ENCODE measurements at places on chromosomes 2 and 18.

GRCh38 chr2:207122651-207123334 is 43.0 kb downstream of the KLF7 start:
- no peak for DNase-seq

GRCh38 chr2:15730545-15731212 is 139.0 kb downstream of the DDX1 start:
- DNase-seq, result peak; percentile 46

DNA sequence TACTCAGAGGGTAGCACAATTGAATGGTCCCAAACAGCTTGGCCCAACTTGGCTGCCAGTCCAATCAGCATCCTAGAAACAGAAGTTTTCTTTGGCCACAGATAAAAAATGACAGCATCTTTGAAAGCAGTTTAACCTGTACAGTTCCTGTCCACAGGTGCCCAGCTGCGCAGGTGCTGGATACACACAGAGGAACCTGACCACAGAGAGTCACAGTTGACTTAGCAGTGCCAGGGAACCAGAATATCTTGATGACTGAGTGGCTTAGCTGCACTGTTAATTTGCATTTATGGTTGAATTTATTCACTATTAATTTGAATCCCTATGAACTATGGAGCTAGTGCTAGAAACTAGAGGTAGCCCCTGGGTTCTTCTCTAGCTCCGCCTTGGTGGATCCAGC is 93.7 kb downstream of the TPGS2 start:
- DNase-seq, result no peak

- no peak for DNase-seq
Observed at GRCh38 chr2:151097895-151098294, 163.8 kb downstream of the RBM43 start.

DNA sequence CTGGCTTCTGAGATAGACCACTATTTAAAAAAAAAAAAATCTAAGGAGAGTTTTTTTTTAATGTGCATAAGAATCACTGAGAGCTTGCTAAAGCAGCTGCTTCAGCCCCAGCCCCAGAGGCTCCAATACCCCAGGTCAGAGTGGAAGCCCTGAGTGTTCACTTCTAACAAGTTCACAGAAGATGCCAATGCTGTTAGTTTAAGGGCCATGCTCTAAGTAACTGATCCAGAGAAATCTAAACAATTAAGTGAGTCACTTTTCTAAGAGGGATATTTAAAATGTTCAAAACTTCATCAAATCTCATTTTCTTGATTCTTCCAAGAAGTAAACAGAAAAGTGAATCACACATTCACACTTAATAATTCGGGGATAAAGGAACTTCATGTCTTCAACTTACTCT is 126.4 kb upstream of the CD226 start:
- DNase-seq, result no peak

GRCh38 chr2:178128836-178129630 is 16.8 kb downstream of the RBM45 start:
- DNase-seq, result no peak

DNA sequence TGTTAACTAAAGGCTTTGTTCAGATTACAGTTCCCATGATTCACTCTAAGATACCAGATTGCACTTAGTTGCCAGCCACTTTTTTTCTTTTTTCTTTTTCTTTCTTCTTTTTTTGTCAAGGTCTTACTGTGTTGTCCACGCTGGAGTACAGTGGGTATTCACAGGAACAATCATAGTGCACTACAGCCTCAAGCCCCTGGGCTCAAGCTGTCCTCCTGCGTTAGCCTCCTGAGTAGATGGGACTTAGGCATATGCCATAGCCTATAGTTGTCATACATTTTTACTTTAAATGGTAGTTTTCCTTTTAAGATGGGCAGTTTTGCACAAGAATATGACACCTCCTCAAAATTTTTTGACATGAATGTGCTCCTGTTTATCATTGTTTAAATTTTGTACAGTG is 2.1 kb downstream of the UGP2 start:
- no peak for DNase-seq

DNA sequence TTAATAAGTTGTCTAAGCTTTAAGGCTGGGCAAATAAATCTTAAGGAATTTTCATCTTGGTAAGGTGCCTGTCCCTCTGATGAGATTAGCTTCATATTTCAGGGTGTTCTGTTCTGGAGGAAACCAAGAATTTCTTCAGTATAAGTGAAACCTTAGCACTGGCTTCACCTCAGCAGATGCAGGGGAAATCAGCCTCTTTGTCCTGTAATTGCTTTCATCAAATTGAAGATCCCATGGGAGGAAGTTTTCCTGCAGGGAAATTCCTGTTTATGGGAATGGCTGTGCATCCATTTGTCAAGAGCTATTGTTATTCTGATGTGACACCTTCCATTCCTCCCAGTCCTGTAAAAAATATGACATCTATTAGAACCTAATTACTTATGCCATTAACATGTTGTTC is 174.5 kb downstream of the PTPRM start:
- DNase-seq, result no peak

DNA sequence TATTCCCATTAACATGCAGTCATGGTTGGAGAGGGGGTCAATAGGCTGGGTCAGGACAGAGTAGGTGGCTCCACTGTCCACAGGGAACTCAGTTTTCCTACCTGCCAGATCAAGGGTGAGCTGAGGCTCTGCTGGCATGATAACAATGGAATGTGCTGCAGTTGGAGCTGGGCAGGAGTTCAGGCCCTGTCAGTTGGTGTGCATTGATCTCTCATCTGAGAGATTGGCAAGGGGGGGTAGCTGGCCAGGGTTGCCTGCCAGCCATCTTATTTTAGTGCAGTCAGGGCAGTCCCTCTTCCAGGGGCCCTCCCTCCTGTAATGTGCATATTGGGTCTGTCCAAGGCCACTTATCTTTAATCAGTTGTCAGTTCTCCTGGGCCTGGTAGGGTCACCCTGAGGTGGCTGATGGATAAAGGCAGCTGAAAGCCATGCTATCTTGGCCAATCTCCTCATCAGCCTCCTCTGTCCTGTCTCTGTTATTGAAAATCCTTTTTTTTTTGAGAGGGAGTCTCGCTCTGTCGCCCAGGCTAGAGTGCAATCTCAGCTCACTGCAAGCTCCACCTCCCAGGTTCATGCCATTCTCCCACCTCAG is 38.1 kb upstream of the CCBE1 start:
- no peak for DNase-seq

DNA sequence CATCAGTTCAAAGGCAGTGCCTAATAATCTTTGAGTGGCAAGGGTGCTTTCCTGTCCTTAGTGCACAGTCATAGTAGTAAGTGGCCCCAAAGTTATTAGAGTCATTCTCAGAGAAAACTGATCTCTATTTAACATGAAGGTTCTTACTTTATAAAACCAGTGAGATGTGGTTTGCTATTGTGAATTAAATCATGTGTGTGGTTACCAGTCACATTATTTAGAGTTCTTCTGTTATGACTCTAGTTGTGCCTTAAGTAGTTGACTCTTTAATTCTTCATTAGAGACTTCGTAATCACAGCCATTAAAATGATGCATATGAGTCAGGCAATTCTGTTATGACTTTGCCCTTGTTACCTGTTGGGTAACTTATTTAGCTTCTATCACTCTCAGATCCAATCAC is 1392.9 kb upstream of the ACVR2A start:
- DNase-seq, result no peak

- no peak for DNase-seq
Observed at GRCh38 chr18:49100226-49100968, 149.6 kb upstream of the SMAD7 start.

- DNase-seq, result no peak
Observed at GRCh38 chr2:237673130-237674001, 46.0 kb downstream of the LRRFIP1 start.

DNA sequence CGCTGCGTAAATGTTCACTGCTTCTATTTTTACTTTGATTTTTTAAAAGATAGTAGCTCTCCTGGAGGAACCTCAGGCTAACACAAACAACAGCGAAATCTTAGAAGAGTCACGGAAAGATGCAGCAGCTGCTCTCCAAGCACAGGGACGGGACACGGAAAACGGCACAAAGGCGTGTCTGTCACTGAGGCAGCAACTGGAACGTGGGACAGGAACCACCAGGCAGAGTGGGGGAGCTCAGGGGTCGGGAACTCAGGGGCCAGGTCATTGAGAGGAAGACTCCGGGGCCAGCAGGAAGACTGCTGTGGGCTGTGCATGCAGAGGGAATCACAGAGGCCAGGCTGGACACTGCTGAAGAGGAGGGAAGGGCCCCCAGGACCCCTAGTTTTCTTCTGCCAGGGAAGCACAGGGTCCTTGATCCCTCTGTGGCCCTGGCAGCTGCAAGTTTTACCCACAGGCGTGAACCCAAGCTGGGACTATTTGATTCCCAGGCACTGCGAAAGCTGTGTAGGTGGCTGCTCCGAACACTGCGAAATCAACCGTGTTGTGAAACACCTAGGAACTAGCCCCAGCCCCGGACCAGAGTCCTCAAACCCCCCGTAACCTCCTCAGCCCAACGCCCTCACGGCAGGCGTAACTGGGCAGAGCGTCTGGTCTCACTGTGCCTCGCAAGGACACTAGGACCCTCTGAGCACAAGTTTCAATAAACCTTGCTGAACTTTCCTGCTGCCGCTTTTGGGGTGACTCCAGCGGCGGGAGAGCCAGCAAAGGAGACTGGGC is 263.0 kb downstream of the EIPR1 start:
- DNase-seq, result no peak

DNA sequence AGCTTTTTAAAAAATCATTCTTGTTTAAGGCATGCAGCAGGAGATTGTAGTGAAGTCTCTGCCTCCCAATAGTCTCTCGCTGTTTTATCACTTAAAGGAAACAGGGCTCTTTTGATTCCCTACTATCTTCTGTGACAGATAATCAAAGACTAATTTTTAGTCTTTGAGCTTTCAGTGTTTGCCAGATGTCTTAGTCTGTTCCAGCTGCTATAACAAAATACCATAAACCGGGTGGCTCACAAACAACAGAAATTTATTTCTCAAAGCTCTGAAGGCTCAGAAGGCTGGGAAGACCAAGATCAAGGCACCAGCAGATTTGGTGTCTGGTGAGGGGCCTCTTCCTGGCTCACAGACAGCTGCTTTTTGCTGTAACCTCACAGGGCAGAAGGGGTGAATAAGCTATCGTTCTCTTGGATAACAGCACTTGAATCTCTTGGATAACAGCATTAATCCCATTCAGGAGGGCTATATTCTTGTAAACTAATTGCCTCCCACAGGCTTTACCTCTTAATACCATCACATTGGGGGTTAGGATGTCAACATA is 37.8 kb upstream of the STAT4 start:
- no peak for DNase-seq

DNA sequence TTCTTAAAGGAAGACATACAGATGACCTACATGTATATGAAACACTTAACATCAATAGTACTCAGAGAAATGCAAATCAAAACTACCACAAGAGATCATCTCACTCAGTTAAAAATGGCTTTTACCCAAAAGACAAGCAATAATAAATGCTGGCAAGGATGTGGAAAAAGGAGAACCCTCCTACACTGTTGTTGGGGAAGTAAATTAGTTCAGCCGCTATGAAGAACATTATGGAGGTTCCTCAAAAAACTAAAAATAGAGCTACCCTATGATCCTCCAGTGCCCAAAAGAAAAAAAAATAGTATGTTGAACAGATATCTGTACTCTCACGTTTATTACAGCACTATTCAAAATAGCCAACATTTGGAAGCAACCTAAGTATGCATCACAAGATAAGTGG is 1579.4 kb upstream of the TMEFF2 start:
- no peak for DNase-seq

- DNase-seq, result no peak
Observed at GRCh38 chr18:79493801-79494211, 98.1 kb downstream of the NFATC1 start.

- no peak for DNase-seq
Observed at GRCh38 chr2:53964257-53964952, 6.4 kb downstream of the PSME4 start.

GRCh38 chr18:55376387-55376786 is 211.6 kb downstream of the TCF4 start:
- no peak for DNase-seq

DNA sequence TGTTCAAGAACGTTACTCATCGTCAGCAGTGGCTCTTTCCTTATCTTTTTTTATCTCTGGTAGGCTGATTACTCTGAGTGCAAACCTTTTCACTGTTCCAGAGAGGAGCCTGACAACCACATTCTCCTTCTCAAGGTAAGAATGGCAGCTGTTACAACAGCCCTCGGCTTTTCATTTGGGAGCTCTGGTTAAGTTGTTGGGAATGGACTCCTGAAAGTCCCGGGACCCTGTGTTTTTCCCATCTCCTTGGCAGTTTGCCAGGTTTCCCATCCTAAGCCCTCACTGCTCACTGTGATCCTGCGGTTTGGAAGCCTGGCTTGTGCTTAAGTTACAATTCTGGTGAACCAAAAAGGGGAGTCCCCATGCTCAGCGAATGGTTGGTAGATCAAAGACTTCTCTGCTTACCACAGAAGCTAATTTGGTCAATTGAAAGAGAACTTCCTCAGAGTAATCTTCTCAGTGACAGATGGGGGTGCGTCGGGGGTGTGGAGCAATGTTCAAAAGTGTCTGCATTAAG is 122.3 kb downstream of the LYPD6B start:
- DNase-seq, result no peak

DNA sequence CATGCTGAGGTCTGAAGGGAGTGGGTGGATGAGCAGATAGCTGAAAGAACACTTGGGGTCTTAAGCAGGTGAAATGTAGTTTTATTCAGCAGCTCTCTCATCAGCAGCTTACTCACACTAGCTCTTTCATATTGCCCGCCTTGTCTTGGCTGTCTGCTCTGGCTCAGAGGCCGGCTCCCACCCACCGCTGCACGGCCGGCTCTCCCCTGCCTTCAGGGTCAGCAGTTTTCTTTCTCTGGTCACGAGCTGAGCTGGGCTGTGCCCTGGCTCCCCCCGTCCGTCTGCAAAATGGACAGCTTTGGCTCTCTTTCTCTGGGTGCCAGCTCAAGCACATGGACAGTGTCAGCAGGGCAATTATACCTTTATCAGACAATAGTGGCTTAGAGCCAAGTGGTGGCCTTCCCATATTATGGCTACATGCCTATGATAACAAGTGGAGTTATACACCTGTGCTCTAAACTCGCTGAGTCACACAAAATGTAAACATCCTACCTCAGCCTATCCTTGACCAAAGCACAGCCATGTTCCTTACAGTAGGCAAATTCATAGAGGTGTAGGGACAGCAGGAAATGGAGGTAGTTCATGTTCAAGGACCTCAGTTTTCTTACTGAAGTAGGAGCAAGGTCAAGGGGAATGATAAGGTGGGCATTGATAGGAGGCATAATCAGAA is 224.8 kb downstream of the SOCS6 start:
- DNase-seq, result no peak
